Ovary (tissue), 10 donors: ENCODE measurements at places on chromosomes 11 and 22. TPM values are rescaled to one million over a fixed set of nuclear protein-coding genes. Genes with fewer than 3 reads are reported as not detected.

DNA sequence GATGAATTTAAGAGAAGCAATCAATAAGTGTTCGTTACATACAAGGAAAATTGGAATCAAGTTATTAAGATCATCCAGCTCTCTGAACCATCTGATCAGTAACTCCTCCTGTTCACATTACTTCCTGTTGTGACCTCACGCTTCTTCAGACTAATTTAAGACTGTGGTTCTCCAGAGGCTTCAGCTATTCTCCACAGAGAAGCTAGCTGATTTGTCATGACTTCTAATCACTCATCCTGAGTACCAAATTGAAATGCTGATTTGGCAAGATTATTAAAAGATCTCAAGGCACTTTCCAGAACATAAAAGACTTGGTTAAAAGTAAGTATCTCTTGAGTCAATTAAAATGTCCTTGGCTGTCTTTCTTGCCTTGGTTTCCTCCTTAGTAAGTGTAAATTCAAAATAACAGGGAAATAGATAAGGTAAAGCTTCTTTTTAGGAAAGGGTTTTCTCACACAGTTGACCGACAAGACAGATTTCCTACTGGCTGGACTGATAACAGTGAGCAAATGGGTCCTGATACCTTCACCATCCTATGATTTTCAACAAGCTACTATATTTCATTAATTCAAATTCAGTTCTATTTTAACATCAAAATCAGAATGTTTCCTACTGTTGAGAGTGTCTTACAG is 38.5 kb downstream of the GAB2 start:
- H3K27me3 ChIP-seq: no peaks in the 10 kb centered on the region
- no peaks in the 10 kb centered on the region for H3K36me3 ChIP-seq
- DNase-seq: no peak
- H3K4me3 ChIP-seq: no peak overlapping the region

SLC5A1 gene
- not detected for total RNA-seq

OR51E2 gene
- total RNA-seq: 0.11 TPM

OR4P4 gene
- not detected for total RNA-seq

GRCh38 chr22:29458551-29458950 is 20.2 kb downstream of the RFPL1 start:
- DNase-seq: no peak
- no peaks in the 10 kb centered on the region for H3K27me3 ChIP-seq
- no peaks in the 10 kb centered on the region for H3K36me3 ChIP-seq
- H3K4me1 ChIP-seq: peaks cover 2% of the 10 kb centered on the region
- H3K27ac ChIP-seq: no peak overlapping the region

- H3K4me3 ChIP-seq: no peak overlapping the region
- no peaks in the 10 kb centered on the region for H3K4me1 ChIP-seq
- no peak for DNase-seq
- H3K27ac ChIP-seq: no peak overlapping the region
Observed at GRCh38 chr11:45638051-45638450, 27.4 kb downstream of the CHST1 start.

DNA sequence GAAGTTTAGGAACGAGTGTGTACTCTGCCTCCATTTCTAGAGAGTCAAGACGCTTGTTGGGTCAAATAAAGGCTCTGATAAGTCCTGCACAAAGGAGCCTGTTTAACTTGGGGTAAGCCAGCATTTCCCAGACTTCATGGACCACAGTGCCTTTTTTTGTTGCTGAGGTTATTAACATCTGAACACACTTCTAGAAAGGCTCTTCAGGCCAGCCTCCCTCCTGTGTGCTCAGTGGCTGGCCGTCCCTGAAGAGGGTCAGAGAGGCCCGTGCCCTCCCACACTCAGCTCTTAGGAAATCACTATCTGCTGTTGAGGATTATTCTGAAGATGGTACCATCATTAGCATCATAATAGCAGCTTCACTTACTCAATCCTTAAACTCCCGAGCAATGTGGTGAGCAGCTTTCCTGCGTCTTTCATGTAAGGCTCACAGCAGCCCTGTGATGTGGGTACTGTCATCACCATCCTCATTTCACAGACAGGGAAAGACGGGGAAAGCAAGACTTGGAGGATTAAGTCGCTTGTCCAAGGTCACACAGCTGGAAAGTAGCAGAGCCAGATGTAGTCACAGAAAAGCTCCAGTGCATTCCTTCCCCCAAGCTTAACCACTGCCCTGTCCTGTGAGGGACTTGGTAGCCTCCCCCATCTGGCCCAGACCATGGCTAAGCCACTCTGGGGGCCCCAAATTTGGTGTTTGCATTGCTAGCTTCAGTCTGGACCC is 71.3 kb downstream of the TSPAN18 start:
- no peak overlapping the region for H3K4me3 ChIP-seq
- DNase-seq: no peak
- H3K27ac ChIP-seq: no peak overlapping the region
- H3K36me3 ChIP-seq: no peaks in the 10 kb centered on the region
- peaks cover 4% of the 10 kb centered on the region for H3K4me1 ChIP-seq

GRCh38 chr11:121870206-121871045 is 245.6 kb downstream of the BLID start:
- no peaks in the 10 kb centered on the region for H3K36me3 ChIP-seq
- H3K27me3 ChIP-seq: no peaks in the 10 kb centered on the region
- peaks cover 3% of the 10 kb centered on the region for H3K4me1 ChIP-seq
- DNase-seq: no peak

- H3K27ac ChIP-seq: no peak overlapping the region
- H3K4me1 ChIP-seq: no peaks in the 10 kb centered on the region
- H3K27me3 ChIP-seq: no peaks in the 10 kb centered on the region
Observed at GRCh38 chr22:43843783-43844530, 18.4 kb downstream of the SULT4A1 start.
